CD4-positive, alpha-beta T cell treated with Interleukin-1 beta for 1 hour (primary cell): ENCODE measurements at places on chromosomes 1 and 21.

- DNase-seq: peak; percentile 46
Observed at GRCh38 chr21:17925000-17925610, 105.9 kb upstream of the C21orf91 start.

DNA sequence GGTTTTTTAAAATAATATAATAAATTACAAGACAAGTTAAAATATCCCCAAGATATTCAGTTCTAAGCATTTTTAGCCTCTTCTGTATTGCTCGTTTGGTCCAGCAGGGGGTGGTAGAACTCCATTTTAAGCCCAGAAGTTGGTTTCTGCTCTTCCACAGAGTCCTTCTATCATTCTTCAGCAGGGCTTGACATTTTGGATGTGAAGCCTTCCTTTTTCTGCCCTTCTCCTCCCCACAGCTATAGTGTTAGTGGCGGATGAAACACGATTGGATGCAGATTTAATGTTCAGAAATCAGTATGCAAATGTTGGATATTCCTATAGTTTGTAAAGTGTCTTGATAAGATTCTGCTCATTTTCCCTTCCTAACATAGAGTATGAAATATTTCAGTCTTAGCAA, 1.4 kb downstream of the NCAM2 start:
- DNase-seq: no peak

DNA sequence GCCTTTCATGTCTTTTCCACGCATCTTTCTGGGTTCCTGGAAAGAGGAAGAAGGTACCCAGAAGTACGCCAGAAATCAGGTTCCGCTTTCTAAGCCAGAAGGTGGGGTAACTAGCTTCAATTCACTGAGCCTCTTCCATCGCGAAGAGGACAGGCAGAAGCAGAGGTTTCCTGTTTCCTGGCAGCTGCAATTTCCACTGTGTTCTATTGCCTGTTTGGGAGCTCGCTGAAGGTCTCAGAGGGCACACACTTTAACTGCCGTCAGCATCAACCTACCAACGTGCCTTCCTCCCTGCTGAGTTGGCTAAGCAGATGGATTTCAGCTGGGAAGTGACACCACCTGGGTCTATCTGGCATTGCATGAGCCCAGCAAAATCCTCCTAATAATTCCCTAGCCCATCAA, 10.0 kb downstream of the NCF2 start:
- peak; percentile 61 for DNase-seq

DNA sequence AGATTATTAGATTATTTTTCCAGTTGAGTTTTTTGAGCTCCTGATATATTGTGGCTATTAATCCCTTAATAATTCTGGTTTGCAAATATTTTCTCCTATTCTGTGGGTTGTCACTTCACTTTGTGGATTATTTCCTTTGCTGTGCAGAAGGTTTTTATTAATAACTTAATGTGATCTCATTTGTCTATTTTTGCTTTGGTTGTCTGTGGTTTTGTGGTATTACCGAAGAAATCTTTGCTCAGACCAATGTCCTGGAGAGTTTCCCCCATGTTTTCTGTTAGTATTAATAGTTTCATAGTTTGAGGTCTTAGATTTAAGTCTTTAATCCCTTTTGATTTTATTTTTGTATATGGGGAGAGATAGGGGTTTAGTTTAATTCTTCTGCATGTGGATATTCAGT, 7.1 kb upstream of the TBX19 start:
- DNase-seq: no peak

DNA sequence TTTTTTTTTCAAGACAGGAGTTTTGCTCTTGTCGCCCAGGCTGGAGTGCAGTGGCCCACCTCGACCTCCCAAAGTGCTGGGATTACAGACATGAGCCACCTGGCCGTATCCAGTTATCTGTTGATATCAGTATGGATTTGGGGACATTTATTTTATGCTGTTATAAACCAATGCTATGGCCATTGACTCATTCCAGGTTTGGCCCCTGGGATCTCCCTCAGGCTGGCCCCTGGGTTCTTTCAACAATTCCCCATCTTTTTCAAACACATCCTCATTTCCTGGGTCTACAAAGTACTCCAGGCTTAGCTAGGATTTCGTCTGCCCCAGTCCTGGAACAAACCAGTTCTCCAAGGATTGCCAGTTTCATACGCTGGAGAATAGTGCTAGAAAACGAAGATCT, 44.1 kb downstream of the WDR4 start:
- no peak for DNase-seq

DNA sequence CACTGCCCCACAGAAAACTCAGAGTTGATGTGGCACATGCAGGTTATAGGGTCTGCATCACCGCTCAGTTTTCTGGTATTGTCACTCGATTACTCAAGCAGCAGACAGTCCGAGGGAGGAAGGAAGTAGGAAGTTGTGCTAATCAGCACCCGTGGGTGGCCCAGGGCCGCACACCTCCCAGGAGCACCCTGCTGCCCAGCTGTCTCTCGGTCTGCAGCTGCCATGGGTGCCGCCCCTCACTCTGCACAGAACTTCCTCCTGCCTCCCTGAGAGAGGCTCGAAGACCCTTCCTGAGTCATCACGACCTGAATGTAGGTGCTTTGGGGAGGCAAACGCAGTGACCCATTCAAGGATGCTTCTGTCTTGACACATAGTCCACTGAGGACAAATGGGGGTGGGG, 4.2 kb upstream of the TFF3 start:
- peak; percentile 24 for DNase-seq

DNA sequence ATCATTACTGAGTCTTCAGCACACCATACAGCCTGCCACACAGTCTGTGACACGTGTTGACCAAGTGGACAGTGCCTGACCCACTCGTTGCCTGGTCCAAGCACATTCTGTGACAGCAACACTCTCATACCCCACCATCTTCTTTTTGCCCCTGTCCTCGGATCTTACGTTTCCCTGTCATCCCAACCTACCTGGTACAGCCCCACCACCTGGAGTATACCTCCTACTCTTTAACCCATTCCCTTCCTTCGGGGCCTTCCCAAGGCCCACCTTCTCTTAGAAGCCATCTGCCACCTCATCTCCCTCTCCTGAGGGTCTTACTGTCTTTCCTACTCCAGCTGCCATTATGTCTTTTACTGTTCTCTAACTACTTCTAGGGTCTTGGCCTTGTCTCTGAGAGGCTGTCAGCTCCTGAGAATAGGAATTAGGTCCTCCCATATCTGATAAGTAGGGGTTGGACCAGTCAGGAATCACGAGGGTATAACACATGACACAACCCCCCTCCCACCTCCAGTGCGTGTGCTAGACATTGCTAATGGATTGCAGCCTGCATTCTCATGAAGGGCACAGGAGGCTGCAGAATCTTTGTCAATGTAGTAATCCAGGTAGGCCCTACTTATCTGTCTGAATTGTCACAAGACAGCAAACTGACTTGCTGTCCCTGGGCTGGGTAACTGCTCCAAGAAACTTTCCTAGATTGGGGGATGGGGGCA, 13.0 kb downstream of the GRHL3 start:
- no peak for DNase-seq

DNA sequence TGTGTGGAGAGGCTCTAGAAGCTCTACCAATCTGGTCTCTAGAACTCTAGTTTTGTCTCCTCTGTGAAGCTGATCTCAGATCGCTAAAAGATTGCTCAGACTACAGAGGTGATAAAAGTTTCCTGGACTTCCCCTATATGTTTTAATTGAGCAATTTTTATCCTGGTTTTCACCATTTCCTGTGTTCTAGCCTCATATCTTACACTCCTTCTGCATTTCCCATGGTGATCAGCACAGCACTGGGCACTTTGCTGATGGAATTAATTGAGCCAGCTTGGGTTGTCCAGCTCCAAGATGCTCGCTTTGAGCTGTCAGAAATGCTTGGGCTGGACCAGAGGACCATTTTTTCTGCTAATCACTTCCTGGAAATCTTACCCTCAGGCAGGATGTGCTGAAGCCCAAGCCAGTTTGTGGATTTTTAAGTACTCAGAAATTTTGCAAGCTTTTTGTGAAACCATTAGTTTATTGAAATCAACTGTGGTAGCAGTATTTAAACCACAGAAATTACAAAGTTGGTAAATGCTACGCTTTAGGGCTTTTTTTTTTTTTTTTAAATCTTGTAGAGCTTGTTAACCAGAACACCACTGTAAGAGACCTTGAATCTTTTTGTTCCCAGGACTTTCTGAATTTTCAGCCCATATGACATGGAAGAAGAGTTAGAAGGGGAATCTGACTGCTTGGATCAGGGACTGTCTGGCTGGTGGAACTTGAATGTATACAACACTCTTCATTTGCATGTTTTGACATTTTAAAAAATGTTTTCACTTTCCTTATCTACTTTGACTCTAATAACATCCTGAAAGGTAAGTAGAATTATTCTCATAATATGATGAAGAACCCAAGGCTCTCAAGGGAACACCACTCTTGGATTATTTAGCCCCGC, 28.4 kb downstream of the CD48 start:
- DNase-seq: peak; percentile 11

DNA sequence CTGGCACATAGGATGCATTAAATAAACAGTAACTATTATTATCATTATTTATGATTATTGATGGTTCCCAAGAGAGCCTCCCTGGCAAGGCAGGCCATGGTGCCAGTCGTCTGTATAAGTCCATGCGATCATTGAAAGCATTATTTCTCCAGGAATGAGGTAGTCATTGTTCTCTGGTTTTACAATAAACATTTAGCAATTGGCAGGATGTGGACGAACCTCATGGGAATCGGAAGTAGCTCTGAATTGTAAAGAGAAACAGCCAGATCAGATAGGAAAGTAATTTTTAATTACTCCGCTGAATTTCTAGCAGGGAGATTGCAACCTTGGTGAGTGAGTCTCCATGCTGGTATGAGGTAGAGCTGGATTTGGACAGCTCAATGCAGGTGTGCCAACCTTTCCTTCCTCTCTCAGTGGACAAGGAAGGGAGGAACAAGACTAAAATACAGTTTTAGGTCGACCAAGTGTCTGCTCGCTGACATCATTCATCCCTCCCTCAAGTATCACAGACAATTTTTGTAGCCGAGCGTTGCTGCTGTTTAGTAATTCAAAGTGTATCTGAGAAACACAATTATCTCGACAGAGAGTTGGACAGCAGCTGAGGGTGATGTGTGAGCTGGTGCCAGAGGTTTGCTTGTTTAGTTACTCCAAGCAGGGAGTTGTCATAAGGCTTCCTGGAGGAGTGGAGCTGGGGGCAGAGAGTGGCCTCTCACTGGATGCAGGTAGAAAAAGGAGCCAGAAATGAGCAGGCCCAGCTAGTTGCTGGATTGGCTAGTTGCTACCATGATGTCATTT, 250.8 kb downstream of the KCNJ6 start:
- DNase-seq: no peak

DNA sequence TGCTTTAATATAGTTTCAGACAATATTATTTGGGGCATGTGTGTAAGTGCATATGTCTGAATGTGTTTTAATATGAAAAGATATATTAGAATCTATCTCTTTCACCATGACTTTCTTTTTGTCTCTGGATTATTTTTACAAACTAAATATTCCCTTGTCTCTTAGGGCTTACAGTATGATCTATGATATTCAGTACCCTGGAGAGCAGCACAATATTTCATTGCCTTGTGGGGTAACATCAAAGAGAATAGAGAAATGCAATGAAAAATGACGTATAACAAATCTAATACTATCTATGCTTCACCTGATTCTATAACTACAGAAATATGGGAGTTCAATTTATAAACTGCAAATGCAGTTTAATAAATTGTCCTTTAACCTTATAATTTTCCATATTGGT, 2084.5 kb downstream of the MRPL39 start:
- DNase-seq: no peak

DNA sequence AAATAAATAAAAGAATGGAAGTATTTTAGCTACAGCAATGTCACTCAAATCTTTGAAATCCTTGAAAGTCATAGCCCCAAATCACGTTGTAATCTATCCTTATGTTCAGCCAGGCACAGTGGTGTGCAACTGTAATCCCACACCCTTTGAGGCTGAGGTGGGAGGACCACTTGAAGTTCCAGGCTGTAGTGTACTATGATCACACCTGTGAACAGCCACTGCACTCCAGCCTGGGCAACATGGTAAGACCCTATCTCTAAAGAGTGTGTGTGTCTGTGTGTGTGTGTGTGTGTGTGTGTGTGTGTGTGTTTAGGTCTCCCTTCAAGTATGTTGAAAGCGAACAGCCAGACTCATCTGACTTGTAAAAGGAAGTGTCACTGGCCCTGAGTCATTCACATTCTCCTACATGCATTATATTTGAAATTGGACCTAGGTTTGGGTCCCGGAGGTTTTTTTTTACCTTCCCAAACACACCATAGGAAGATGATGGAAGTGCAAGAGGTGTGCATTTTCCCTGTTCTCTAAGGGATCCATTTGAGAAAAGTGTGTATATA, 50.1 kb downstream of the ZNF281 start:
- no peak for DNase-seq

DNA sequence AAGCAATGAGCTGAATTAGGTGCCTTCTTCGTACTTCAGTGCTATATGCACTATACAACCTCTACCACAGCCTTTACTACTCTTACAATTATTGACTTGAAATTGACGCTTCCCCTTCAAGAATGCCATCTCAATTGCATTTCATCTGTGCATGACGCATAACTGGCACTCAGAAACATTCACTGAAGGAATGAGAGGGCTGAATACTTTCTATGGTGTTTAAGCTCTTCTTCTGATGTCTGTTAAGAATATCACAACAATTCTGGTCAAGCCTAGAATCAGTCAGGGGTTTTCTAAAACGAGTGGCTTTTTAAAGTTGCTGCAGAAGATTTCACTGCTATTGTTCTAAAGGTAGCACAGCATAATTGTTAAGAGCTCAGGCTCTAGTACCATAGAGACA, 11.5 kb downstream of the DENND1B start:
- DNase-seq: no peak

DNA sequence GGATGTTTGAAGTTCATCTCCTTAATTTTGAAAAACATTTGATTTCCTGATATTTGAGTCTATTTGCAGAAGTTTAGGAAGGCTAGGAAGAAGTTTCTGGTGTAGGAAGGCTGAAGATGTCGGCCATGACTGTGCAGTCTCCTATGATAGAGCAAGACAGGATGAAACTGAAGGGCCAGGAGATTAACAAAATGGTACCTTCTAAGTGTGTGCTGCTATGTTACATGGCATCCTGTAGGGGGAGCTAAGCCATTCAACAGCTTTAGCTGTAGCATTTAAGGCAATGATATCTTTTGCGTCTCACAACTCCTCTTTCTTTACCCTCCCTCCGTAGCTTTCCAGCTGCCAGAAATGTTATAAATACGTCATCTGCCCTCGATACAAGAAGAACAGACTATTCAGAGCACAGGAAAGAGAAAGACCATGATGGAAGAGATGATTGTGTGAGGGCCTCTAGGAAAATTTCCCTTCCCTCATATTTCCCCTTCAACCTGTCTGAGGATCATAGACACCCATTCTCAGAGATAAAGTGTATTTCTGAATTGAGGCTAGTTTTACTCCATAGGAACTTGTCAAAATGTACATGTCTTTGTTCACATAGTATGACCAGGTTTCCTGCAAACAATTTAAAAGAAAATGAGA, 61.1 kb downstream of the XCL1 start:
- no peak for DNase-seq
